Activated CD4-positive, alpha-beta T cell treated with anti-CD3 and anti-CD28 coated beads, Interleukin-2, amount 50 U/mL, for 4 hours (primary cell): ENCODE measurements at places on chromosomes 2 and 18.

DNA sequence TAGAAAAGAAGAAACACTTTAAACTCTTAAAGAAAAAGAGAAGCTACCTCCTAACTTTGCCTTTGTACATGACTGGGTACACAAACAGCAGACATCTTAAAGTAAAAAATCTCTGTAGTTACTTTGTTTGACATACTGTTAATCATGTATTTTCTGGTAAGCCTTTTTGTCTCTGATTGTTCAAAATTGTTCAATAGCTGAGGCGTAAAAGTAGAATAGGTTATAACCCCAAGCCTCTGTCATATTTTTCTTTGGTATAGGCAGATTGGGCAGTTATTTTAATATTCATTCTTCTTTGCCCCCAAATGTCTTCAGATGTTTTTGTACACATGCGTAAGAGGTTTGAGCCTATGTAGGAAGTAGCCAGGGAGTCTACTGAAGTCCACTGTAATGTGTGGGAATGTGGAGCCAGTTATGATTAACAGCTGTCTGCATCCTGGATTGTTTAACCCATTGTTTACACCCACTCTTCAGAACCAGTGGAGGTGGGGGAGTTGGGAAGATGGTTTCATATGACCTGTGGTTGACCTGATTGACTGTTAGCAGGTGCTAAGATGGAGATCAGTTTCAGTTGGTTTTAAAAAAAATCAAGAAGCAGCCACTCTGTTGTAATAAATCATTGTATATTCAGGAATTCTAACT lies 150.5 kb downstream of the TANC1 start:
- DNase-seq = no peak

- no peak for DNase-seq
Measured at GRCh38 chr2:40396124-40396523, 55.8 kb downstream of the SLC8A1 start.

GRCh38 chr2:29892585-29893259 lies 28.7 kb downstream of the ALK start:
- no peak for DNase-seq

DNA sequence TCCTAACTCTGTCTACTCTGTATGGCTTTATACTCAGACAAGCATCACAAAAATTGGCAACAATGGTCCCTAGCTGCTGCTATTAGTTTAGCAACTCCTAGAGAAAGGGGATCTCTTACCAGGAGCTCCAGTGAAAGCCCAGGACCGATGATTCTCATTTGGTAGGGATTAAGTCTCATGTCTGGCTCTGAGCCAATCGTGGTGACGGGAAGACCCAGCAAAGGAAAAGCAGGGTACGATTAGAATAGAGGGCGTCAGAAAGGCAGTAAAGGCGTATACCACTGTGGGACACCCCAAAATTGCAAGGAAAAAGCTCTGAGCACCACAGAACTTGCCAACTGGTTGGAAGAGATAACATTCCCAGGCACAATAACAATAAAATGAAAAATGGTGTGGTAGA lies 129.5 kb downstream of the MTCL1 start:
- no peak for DNase-seq
